ENCODE measurements at places on chromosomes 3 and 15. TPM values are rescaled to one million over a fixed set of nuclear protein-coding genes. Genes with fewer than 3 reads are reported as not detected.

The FEZF2 gene
- total RNA-seq = not detected

DNA sequence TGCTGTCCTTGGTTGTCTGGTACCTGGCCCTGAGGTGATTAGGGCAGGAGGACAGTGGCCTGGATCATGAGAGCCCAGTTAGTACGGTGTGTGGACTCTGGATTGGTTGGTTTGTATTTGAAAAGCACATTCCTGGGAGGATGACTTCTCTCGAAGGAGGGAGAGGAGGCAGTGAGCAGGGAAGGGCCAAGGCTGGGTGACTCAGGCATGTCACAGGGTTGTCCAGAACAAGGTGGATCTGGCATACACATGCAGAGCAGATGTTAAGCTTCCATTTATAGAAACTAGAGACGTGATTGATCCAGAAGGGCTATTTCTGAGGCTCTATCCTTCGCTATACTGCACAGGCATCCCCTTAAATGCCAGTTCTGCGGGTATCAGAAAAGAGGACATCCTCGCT lies 34.4 kb downstream of the FAM240A start:
- peaks cover 28% of the 10 kb centered on the region for H3K27me3 ChIP-seq
- no peaks in the 10 kb centered on the region for H3K4me1 ChIP-seq
- DNase-seq = no peak
- H3K27ac ChIP-seq = no peak overlapping the region
- H3K4me3 ChIP-seq = no peak overlapping the region

The NTRK3 gene
- total RNA-seq = 0.51 TPM

- H3K4me1 ChIP-seq = peaks cover 33% of the 10 kb centered on the region
- H3K27me3 ChIP-seq = no peaks in the 10 kb centered on the region
- H3K36me3 ChIP-seq = peaks cover 74% of the 10 kb centered on the region
- no peak overlapping the region for H3K4me3 ChIP-seq
Observed at GRCh38 chr3:15681668-15682067, 80.1 kb downstream of the BTD start.

GRCh38 chr15:73318463-73319351 lies 50.1 kb downstream of the HCN4 start:
- peaks cover 26% of the 10 kb centered on the region for H3K27me3 ChIP-seq
- no peak overlapping the region for H3K27ac ChIP-seq
- H3K36me3 ChIP-seq = no peaks in the 10 kb centered on the region
- H3K4me3 ChIP-seq = no peak overlapping the region
- H3K4me1 ChIP-seq = no peaks in the 10 kb centered on the region

DNA sequence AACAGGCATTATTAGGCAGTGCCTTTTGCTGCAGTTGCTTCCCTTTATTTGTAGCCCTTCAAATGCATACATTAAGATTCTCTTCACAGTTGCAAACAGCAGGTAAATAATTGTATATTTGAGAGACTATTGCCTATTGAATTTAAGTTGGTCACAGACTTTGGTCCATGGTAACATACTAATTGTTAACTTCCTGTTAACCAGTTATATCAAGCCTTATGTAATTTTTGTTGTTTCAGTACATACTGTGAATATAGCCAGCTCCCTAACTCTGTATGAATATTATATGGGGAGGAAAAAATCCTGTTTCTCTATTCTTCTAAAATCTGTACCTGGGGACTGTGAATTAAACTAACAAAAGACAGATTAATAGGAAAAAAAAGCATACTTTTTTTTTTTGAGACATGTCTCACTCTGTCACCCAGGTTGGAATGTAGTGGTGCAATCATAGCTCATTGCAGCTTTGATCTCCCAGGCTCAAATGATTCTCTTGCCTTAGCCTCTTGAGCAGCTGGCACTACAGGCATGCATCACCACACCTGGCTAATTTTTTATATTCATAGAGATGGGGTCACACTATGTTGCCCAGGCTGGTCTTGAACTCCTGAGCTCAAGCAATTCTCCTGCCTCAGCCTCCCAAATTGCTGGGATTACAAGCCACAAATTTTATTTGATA lies 53.2 kb downstream of the CHL1 start:
- H3K27ac ChIP-seq = no peak overlapping the region
- no peak overlapping the region for H3K4me3 ChIP-seq
- H3K36me3 ChIP-seq = no peaks in the 10 kb centered on the region
- DNase-seq = no peak

- no peak overlapping the region for H3K27ac ChIP-seq
- no peak for DNase-seq
- no peaks in the 10 kb centered on the region for H3K4me1 ChIP-seq
- H3K27me3 ChIP-seq = no peaks in the 10 kb centered on the region
- no peak overlapping the region for H3K4me3 ChIP-seq
Observed at GRCh38 chr3:117488983-117489382, 779.4 kb downstream of the TUSC7 start.

DNA sequence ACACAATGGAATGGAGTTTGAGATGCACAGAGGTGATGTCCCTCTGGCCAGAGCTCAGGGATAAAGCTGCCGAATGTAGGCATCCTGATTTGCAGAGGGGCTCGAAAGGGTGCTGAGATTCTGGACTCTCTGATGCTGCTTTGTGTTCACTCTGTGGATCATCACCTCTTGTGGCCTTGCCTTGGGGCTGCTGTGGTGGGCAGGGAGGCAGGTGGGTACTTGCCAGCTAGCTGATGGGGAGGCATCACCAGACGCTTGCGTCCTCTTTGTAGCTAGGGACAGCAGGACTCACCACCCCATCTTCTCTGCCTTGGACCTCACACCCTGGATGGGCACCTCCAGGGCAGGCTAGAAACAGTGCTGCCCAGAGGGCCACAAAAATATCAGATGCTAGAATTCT lies 14.6 kb upstream of the RASGRF1 start:
- H3K27me3 ChIP-seq = peaks cover 23% of the 10 kb centered on the region
- no peak for DNase-seq
- no peaks in the 10 kb centered on the region for H3K36me3 ChIP-seq
